ENCODE measurements at places on chromosomes 11 and 22. TPM values are rescaled to one million over a fixed set of nuclear protein-coding genes. Genes with fewer than 3 reads are reported as not detected.

Gene METTL15
- total RNA-seq: 16.0 TPM

Gene IL17REL
- 0.16 TPM for total RNA-seq

Gene SESN3
- total RNA-seq: 8.4 TPM

Gene DLG2
- 1.7 TPM for total RNA-seq

- H3K27ac ChIP-seq: no peak overlapping the region
- peaks cover 21% of the 10 kb centered on the region for H3K27me3 ChIP-seq
- DNase-seq: no peak
- H3K36me3 ChIP-seq: no peaks in the 10 kb centered on the region
- H3K4me3 ChIP-seq: no peak overlapping the region
- H3K4me1 ChIP-seq: no peaks in the 10 kb centered on the region
Observed at GRCh38 chr22:47750086-47750485, 987.6 kb downstream of the TBC1D22A start.

GRCh38 chr11:128627666-128628324 is 40.4 kb upstream of the ETS1 start:
- peak overlapping the region; percentile 88 for H3K27ac ChIP-seq
- peaks cover 89% of the 10 kb centered on the region for H3K4me1 ChIP-seq
- H3K27me3 ChIP-seq: no peaks in the 10 kb centered on the region
- peak overlapping the region; percentile 47 for H3K4me3 ChIP-seq
- DNase-seq: peak; percentile 69

DNA sequence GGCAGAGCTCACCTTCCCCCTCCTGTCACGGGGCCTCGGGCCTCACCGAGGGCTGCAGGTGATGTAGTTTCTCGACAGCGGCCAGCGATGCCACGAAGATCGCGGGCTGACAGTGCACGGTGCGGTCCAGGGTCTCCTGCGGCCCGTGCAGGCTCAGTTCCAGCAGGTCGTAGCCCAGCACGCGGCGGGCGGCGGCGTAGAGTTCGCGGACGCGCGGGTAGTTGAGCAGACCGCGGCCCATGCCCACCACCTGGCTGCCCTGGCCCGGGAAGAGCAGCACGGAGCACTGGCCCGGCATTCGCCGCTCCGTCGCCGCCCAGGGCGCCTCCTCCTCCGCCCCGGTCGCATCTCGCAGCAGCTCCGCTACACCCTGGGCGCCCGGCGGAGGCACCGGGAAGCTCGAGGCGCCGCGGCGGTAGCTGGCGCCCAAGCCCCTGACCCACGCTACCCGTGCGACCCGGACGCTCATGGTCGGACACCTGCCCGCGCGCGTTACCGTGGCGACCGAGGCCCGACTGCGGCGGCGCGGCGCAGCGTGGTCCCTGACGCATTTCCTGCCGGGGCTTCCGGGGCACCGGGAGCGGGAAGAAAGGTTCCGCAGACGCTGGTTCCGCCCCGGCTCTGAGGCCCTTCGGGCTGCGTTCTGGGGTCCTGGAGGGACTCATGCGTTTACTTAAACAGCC is at the start of gene MCAT:
MCAT (minus strand) TSS at position 519 of the 683 bp plus-strand sequence; CDS start at position 469, 50 bp downstream.
- H3K27ac ChIP-seq: peak within 1 kb of the TSS; percentile 95
- peak within 1 kb of the TSS; percentile 85 for H3K4me3 ChIP-seq
- peaks cover 27% of the 10 kb centered on the region for H3K4me1 ChIP-seq
- no peaks in the 10 kb centered on the region for H3K27me3 ChIP-seq

DNA sequence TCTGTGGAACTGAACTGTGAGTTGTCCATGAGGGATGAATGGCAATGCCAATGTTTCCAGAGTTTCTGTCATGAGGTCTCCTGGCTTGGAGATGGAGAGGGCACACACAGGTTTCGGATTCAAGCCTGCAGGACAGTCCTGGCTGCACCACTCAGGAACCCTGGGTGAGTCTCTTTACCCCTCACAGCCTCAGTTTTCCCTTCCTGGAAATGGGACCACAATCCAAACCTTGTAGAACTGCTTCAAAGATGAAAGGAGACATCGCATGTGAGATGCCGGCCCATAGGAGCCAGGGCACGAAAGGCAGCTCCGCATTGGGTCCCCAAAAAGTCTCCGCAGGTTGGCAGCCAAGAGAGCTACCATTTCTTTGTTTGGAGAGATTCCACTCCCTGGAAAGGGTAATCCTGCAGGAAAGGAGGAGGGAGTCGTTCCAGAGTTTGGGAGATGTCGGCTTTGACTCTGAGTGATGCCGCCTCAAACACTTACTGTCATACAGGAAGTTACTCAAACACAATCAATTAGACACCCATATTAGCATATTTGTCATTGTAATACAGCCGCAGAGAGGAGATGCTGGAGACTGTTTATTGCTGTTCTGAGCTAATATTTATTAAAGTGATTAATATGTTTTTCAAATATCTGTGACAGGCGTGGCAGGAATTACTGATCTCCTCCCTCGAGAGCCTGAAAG is 318.3 kb downstream of the MN1 start:
- no peak overlapping the region for H3K4me3 ChIP-seq
- peaks cover 6% of the 10 kb centered on the region for H3K27me3 ChIP-seq
- H3K36me3 ChIP-seq: no peaks in the 10 kb centered on the region
- H3K4me1 ChIP-seq: no peaks in the 10 kb centered on the region
- DNase-seq: no peak

GRCh38 chr22:25327018-25327755 is 107.7 kb downstream of the CRYBB2 start:
- no peaks in the 10 kb centered on the region for H3K4me1 ChIP-seq
- no peaks in the 10 kb centered on the region for H3K27me3 ChIP-seq
- DNase-seq: no peak
- no peak overlapping the region for H3K27ac ChIP-seq
- H3K36me3 ChIP-seq: no peaks in the 10 kb centered on the region

DNA sequence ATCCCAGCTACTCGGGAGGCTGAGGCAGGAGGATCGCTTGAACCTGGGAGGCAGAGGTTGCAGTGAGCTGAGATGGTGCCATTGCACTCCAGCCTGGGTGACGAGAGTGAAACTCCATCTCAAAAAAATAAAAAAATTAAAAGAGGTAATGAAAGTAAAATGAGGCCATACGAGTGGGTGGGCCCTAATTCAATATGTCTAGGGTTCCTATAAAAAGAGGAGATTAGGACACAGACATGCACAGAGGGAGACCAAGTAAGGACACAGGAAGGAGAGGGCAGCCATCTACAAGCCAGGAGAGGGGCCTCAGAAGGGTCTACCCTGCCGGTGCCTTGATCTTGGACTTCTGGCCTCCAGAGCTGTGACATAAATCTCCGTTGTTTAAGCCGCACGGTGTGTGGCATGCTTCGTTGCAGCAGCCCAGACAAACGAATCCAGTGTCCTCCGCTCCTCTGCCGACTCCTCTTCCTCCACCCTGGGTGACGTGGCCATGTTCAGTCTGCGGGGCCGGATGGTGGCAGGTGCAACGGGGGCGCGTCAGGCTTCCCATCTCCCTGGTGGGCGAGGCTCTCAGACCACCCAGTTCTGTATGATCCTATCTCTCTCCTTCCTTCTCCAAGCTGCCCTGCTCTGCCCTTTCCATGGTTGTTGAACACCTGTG is 51.6 kb upstream of the PARVG start:
- no peak for DNase-seq
- peaks cover 2% of the 10 kb centered on the region for H3K27me3 ChIP-seq
- H3K4me1 ChIP-seq: no peaks in the 10 kb centered on the region
- peaks cover 10% of the 10 kb centered on the region for H3K36me3 ChIP-seq
- no peak overlapping the region for H3K27ac ChIP-seq

DNA sequence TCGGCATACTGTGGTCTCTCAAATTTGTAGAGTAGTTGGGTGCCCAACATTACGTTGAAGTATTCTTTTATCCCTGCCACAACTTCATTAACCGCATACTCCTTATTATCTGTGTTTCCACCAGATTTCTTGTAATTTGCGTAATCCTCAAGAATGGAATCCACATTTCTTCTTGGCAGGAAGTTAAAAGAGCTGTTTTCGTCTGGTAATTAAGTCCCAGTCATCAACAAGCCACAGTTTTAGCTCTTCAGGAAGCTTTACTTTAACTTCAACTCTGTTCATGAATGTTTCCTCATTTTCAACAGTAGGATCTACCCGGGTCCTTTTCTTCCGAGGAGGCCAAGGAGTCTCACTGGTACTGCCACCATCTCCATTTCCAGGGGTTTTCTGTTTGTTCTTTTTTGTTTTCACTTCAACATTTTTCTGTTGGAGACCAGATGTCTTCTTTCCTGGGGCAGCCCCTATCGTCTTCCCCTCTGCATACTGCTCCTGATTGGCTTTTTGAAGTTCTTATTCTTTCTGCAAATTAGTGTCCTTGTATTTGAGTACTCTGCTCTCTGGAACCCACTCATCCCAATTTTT is 30.3 kb downstream of the PDE3B start:
- H3K27ac ChIP-seq: peak overlapping the region; percentile 55
- no peak overlapping the region for H3K4me3 ChIP-seq
- H3K4me1 ChIP-seq: peaks cover 54% of the 10 kb centered on the region
- DNase-seq: no peak
- no peaks in the 10 kb centered on the region for H3K27me3 ChIP-seq

DNA sequence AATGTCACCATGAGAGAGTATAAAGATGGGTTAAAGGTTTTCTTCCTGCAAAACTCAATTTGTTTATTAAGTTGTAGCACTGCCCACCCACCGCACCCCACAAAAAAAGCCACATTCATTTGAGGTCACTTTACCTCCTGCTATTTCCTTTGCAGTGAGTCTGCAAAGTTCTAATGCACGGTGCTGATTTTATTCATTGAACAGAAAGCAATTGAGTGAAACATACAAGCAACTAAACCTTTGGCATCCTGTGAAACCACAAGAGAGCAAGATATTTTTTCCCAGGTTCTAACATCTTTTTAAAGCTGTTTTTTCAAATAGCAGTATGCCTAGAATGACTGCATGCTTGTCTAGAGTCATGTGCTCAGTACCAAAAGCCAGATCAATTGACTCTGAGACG is 39.0 kb downstream of the RRAS2 start:
- H3K27ac ChIP-seq: no peak overlapping the region
- H3K4me1 ChIP-seq: peaks cover 33% of the 10 kb centered on the region
- H3K27me3 ChIP-seq: no peaks in the 10 kb centered on the region
- DNase-seq: peak; percentile 52
- no peak overlapping the region for H3K4me3 ChIP-seq
